ENCODE measurements at places on chromosomes 5 and 9. TPM values are rescaled to one million over a fixed set of nuclear protein-coding genes. Genes with fewer than 3 reads are reported as not detected.

The DBH gene
- 0.60 TPM for polyA plus RNA-seq

The RAB14 gene
- 130 TPM for polyA plus RNA-seq

The AK1 gene
- polyA plus RNA-seq = 53.8 TPM

The NUDT12 gene
- 34.6 TPM for polyA plus RNA-seq

The LHX2 gene
- 0.28 TPM for polyA plus RNA-seq

The SLC36A2 gene
- polyA plus RNA-seq = 6.1 TPM

The BRINP1 gene
- polyA plus RNA-seq = 7.1 TPM

The PCDHB11 gene
- polyA plus RNA-seq = 5.2 TPM

The C5orf52 gene
- polyA plus RNA-seq = not detected

DNA sequence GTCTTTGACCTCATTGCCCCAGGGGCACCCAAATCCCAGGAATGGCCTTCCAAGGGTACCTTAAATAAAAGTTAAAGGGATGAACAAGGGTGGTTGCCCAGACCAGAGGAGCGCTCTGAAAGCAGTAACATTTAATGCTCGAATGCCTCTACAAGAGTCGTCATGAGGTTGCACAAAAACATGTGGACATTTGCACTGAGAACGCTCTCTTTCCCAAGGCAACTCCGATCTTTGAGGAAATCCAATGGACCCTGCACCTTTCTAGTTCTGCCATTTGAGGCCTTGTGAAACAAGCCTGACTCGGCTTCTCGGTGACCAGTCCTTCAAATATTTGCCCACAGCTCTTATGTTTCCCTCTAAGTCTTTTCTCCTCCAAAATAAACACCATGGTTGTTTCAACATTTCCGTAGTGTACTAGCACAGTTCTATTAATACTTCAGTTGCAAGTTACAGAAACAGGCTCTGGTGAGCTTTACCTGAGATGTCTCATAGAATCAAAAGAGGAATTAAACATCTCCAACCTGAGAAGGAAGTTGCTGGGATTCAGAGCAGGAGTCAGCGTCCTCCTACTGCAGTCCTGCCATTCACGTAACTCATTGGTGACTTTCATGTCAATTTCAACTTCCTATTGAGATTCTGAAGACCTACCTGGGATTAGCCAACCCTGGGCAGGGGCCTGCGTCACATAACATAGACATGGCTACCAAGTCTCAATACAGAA lies 168.8 kb upstream of the RAI14 start:
- no peak for DNase-seq

- no peak for DNase-seq
Observed at GRCh38 chr5:180052211-180052818, 19.2 kb downstream of the RNF130 start.

- DNase-seq = no peak
Observed at GRCh38 chr5:400282-401145, 42.5 kb upstream of the EXOC3 start.

GRCh38 chr5:38715696-38716095 lies 130.1 kb upstream of the OSMR start:
- no peak for DNase-seq

GRCh38 chr5:37774912-37775483 lies 64.8 kb downstream of the GDNF start:
- DNase-seq = no peak

GRCh38 chr9:128771094-128771721 lies 519 bp downstream of the ZER1 start:
- no peak for DNase-seq

- no peak for DNase-seq
Observed at GRCh38 chr5:80238778-80239679, 16.8 kb downstream of the SERINC5 start.

DNA sequence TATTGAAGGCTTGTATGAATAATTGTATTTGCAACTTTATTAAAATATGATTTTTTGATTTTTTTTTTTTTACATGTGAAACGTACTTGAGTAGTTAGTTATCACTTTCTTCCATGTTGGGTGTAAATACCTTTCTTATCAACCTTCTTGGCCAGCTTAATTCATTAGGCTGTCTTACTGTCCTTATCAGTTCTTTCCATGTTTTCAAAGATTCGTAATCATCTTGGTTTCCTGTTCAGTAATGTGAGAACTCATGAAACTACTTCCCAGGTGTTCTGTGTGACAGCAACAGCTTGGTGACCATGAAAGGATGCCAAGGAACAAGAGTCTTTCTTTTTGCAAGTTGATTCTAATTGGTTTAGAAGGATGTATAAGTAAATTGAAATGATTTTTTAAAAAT lies 100.0 kb downstream of the ADGRV1 start:
- no peak for DNase-seq

GRCh38 chr5:78162253-78162862 lies 132.1 kb downstream of the AP3B1 start:
- DNase-seq = peak; percentile 4

DNA sequence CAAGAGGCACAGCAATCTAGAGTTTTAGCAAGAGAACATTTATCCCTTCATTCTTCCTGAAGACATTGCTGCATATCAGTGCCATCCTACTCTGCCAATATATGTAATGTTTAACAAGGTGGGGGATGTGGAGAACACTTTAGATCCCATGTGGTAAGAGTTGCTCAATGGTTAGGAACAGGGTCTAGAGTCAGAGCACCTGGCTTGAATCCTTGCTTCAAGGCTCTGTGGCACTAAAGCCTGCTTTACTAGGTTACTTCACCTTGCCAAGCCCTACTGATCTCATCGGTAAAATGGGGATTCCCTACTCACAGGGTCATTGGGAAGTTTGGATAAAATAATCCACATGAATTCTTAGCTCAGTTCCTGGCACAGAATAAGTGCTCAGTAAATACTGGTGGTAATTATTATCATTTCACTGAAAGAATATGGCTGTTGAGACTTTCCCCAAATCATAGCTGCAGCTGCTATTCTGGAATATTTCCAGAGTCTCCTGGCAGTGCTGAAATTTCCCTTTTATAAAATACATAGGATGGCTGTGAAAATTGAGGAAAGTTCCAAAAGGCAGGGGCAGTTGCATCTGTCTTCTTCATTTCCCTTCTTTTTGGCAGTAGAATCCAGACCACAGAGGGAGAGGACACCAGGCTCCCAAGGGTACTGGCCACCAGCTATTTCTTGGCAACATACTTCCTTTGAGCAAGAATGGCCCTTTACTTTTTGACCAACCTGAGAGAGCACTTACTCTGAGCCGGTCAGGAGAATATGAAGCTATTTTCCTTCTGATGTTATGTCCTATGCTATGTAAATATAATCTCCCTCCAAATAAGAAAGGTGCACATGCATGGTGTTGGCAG lies 142.8 kb downstream of the PALM2AKAP2 start:
- DNase-seq = no peak

- no peak for DNase-seq
Observed at GRCh38 chr5:13034061-13034460, 910.4 kb downstream of the DNAH5 start.

GRCh38 chr9:108016446-108016845 lies 526.9 kb upstream of the KLF4 start:
- DNase-seq = no peak

DNA sequence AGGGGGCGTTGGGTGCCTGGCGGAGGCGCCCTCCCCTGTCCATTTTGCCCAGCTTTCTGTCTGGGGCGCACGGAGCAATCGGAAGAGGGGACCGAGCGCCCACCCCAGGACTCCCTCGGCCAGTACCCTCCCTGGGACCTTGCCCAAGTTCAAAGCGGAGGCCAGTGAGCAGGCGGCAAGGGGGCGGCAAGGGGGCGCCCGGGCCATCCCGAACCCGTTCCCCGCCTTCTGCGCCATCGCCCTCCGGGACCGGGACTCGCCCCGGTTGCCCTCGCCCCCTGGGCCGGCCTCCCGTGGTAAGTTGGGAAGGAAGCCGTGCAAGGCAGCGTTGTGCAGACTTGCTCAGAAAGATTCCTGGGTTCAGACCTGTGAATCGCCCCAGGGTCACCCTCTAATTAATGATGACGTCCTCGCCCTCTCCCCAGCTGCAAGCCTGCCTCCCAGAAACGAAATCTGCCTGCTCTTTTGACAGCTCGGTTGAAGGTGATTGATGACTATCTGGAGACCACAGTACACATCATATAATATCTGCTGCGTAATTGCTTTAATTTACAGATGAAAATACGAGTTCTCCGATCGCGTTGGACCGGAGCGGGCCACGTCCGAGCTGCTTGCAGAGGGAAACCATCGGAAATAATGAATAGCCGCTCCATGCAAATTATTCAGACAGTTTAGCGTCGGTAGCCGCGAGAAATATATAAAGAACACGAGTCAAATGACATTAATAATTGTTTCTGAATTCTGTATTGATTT lies 1.4 kb upstream of the IRX4 start:
- DNase-seq = no peak

DNA sequence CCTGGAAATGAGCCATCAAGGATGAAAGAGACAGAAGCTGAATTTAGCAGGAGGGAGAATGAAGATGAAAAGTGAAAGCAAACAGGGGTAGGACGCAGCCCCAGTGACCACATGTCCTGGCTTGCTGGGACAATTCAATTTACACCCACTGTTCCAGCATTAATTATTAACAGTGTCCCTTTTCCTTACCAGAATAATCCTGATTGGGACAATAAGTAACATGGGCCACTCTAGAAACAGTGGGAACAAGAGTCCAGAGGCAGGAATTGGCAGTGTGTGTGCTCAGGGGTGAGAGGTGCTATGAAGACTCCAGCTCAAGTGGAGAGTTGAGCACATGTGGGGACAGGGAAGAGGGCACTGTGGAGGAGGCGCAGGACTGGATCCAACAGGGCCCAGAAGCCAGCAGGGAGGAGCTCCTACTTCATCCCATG lies 147.1 kb downstream of the C5orf15 start:
- DNase-seq = no peak

DNA sequence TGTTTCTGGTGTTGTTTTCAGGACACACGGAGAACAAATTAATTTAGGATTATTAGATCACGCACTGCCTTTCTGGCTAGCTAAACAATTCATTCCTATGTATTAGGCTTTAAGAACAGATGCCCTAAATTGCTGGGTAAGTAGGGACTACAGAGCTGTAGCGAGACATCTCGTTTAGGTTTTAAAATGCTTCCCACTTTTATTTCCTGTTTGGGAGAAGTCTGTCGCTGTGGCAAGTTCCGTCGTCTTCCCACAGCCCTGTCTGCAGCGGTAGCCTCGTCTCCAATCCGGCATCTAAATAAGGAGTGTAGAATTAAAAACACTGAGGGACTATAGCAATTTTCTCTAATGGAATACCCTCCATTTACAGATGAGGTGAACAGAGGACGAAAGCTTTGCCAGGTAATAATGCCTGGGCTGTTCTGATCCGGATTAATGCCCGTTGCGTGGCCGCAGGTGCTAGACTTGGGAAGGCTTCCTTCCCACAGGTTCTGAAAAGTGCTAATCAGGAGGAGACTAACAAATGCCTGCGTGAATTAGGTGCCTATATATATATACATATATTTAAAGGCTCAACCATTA lies 1.3 kb upstream of the TRIM36 start:
- no peak for DNase-seq

DNA sequence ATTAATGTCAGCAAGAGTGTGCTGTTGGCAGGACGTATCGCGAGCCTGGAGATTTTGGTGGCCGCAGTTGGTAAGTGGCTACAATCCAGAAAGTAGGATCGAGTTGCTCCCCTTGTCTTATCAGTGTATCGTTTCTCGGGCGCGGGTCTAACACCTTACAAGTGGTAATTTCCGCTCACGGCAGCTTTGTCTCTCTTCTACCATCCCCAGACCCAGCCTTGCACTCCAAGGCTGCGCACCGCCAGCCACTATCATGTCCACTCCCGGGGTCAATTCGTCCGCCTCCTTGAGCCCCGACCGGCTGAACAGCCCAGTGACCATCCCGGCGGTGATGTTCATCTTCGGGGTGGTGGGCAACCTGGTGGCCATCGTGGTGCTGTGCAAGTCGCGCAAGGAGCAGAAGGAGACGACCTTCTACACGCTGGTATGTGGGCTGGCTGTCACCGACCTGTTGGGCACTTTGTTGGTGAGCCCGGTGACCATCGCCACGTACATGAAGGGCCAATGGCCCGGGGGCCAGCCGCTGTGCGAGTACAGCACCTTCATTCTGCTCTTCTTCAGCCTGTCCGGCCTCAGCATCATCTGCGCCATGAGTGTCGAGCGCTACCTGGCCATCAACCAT lies 1.1 kb downstream of the PTGER4 start:
- DNase-seq = no peak

DNA sequence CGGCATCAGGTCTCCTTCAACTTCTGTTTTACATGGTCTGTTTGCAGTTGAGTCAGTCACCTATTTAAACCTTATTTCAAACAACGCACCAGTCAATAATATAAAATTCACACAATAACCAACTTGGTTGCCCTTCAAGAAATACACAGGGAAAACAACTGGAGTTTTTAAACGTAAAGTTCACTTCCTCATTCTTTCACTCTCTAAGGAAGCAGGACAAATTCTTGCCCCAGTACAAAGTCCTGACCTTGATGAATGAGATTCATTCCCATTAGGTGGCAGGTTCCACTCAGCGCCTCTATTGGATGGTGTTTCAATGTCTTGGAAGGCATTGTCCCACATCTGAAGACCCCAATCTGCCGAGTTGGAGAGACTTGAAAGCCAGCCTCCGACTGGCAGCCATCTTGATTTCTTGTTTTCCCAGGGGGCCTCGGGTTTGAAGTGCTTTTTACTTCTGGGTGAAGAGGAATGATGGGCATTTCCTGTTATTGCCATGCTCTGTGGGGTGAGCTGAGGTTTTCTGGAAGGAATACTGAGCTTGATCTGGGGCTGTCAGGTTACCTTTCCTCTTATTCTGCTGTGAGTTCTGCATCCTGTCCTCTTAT lies 105.0 kb downstream of the ACER2 start:
- DNase-seq = no peak

DNA sequence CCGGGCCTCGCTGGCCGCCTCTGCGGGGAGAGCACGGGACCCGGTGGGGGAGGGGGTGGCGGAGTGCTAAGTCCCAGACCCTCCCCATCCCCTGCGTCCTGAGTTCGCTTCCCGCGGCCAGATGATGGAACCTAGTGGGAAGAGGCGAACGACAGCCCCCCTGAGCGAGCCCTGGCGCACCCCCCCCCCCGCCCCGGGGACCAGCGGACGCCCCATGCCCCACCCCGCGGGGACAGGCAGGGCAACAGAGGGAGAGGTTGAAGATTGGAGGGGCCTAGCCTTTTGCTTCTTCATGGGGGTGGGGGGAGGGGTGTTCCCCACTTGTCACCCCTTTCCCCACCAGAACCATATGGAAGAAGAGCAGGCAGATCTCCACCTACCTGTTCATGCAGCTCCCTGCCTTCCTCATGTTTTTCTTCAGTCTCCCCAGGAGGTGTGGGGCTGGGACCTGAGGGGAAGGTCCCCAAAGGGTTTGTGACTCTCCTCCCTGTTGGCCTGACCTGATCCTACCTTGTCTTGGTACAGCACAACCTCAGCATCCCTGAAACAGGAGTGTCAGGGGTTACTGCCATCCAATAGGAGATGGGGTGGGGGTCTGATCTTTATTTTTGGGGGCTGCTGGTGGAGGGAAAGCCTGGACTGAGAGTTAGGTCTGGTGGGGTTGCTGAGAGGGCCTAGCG lies 485 bp downstream of the FAM53C start:
- no peak for DNase-seq
